PC-9 (cell line): ENCODE measurements at places on chromosomes 5 and 9.

DNA sequence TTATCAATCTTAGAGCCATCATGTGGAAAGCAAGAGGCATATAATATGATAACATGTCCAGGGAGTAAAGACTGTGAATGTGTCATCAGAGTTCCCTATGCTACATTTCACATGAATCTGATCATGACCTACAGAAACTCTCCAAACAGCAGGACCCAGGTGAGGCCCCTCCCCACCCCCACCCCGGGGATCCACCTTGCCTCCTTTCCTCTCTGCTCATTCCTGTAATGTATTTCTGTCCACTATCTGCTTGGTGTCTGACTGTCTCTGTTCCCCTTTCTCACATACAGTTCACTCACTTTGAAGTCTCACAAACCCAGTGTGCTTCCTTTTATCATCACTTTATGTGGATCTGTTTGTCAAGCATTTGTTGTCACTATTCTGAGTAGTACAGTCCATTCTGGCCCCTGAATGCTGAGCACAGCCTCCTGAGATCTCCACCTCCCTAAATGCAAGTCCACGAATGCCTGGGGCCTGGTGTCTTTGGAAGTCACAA, 76.4 kb upstream of the SMARCA2 start:
- no peak for DNase-seq

GRCh38 chr9:91660521-91660920, 236.9 kb upstream of the NFIL3 start:
- DNase-seq = no peak

GRCh38 chr5:54438620-54439389, 16.7 kb upstream of the HSPB3 start:
- DNase-seq = no peak

GRCh38 chr5:108420158-108420557, 38.3 kb upstream of the FBXL17 start:
- no peak for DNase-seq

- no peak for DNase-seq
Measured at GRCh38 chr5:137630972-137631370, 104.9 kb downstream of the KLHL3 start.
